ENCODE measurements at places on chromosomes 5 and 9. TPM values are rescaled to one million over a fixed set of nuclear protein-coding genes. Genes with fewer than 3 reads are reported as not detected.

GRCh38 chr5:528629-529511 lies 4.6 kb upstream of the SLC9A3 start:
- DNase-seq = no peak

GRCh38 chr5:98585661-98586310 lies 187.7 kb upstream of the RGMB start:
- DNase-seq = no peak

DNA sequence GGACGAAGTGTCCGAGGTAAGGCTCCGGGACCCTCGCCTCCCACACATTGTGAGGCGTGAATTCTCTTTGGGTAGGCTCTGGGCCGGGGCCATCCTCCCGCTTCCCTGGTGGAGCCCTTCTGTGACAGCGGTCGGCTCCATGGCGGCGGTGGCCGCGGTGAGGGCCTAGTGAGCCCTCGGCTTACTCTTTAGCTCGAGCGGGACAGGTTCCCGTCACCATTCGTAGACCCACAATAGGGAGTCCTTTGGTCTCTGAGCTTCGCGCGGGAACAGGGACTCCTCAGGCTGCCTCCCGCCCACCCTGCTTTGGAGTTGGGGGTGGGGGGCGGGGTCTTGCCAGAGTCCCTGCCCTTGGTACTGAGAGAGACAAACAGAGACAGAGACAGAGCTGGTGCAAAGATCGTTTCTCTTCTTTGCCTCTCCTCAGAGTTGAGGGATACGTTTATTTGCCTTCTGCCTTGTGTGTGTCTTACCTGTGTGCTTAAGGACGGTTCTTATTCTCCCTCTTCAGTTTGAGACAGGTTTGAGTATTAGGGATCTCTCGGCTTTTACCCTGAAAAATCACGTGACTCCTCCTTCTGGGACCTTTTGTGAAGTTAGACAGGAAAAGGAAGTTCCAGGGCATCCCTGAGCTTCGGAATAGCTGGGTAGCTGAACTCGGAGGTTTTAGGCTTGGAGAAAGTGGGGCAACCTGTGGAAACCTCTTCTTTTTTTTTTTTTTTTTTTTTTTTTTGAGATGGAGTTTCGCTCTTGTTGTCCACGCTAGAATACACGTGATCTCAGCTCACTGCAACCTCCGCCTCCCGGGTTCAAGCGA lies 833 bp downstream of the ANKHD1 start:
- DNase-seq = peak; percentile 31

GRCh38 chr5:24714746-24715145 lies 70.0 kb upstream of the CDH10 start:
- DNase-seq = no peak

- no peak for DNase-seq
These were observed 160.9 kb downstream of the CETN3 start for GRCh38 chr5:90248640-90249039.

GRCh38 chr5:133273661-133274596 lies 222.1 kb downstream of the HSPA4 start:
- DNase-seq = no peak

DNA sequence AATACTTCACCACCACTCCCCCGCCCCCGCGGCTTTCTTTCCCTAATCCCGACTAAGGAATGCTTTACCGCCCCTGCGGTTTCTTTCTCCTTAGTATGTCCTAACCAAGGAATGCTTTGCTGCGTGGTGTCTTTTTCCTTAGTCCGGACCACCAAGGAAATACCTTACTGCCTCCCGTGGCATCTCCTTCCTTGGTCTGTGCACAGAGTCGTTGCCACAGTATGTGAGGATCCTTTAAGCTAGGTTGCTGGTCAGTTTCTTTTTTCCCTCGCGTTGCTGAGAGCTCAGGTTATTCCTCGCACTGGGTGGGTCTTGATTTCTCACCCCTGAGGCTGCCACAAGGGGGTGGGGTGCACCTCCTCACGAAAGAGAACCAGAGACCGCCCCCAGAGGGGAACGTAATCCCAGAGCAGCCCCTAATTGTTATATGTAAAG lies 309.4 kb downstream of the NR3C1 start:
- DNase-seq = no peak

- no peak for DNase-seq
These were observed 120.6 kb downstream of the TTLL11 start for GRCh38 chr9:121972501-121972981.

DNA sequence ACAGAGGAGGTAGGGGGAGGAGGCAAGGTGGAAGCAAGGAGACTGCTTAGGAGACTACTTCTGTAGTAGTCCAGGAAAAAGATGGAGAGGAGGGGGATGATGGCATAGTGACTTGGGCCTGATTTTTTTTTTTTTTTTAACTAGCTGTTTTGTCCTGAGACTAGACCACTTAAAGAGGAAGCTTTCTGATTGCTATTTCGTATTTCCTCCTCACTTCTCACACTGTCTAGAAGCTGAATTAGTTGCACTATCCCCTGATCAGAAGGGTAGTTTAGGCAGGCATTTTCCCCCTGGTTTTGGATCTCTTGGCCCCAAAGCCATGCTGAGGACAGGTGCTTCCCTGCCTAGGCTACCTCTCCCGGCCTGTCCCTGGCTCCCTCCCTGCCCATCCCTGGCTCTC lies 14.9 kb downstream of the LARP1 start:
- DNase-seq = no peak

DNA sequence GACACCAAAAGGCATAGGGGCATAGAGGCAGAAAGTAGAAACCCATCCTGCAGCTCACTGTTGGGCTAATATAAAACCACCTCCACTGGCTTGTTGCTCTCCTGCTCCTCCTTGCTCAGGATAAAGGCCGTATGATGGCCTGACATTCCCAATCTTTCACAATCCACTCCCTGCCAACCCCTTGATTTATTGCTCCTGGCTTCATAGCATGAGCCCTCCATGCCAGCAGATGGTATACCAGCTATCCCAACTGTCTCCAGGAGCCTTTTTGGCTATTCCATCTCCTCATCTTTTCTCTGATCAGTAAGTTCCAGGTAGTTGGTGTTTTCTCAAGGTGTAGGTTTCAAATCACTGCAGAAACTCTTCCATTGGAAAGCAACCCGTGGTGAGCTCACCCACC lies 128.8 kb downstream of the EGFLAM start:
- no peak for DNase-seq

DNA sequence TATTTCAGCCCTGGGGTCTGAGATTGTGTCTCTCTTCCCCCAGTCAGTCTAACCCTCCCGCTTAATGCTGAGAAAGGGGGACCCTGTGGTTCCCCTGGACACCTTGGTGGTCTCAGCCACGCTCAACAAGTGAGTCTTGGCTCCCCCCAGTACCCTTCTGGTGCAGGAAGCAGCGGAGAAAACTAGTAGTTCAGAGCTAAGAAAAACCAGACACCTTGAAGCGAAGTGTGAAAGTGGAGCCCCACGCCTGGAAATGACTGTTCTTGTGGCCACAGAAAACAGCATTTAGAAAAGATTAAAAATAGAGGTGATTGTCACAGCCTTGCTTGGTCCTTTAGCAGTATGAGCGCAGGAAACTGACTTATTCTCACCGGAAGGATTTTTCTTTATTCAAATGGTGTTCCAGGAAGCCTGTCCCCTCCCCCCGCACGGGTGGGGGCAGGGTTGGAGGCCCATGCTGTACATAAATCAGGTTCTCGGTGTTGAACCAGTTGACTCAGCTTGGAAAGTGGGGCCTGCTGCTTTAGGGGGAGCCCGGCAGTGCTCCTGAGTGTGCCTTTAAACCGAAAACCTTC lies 8.1 kb downstream of the ARPC5L start:
- no peak for DNase-seq

GRM6 gene
- polyA plus RNA-seq = 1.0 TPM

DMRTA1 gene
- 1.1 TPM for polyA plus RNA-seq

COQ4 gene
- 57.3 TPM for polyA plus RNA-seq

C7 gene
- polyA plus RNA-seq = 167 TPM

CBY3 gene
- 0.55 TPM for polyA plus RNA-seq

Data from renal cortex interstitium (tissue), 15 donors.